Hematopoietic multipotent progenitor cell treated with erythropoietin and hydrocortisone succinate and interleukin-3 and kit ligand, for 8 days (in vitro differentiated cells): ENCODE measurements at places on chromosomes 5 and 9.

GRCh38 chr5:136200761-136201160 lies 7.8 kb upstream of the SMIM32 start:
- no peak for DNase-seq

DNA sequence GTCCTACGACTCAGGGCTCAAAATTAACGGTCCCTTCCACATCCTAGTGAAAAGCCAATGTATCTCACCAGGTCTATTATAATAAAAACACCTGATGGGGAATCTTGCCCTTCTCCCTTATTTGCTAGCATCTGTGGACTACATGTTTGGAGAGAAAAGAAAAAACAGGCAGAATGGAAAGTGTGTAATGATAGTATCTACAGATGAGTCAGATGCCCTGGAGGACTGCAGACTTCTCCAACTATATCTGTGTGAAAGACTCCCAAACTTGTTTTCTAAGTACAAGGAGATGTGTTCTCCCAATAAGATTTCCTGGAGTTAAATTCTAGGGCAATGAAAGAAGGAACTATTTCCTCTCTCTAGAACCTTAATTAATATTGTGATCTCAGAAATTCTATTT lies 66.0 kb downstream of the FOXB2 start:
- no peak for DNase-seq

GRCh38 chr9:35569206-35569605 lies 35.9 kb upstream of the TESK1 start:
- DNase-seq, result no peak

DNA sequence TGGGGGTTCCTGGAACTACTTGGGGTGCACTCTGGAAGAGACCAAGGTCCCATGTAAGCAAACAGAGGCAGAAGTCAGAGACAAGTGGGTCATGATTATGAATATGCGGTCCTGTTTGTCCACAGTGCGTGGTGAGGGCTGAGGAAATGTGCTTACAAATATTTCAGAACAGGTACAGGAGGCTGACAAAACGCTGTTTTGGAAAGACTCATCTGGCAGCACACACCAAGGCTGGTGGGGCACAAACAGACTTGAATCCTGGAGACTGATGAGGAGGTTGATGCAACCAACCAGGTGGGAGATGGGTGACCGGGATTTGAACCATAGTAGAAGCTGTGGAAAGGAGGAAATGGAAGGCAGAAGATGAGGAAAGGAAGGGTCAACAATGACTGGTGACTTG lies 83.8 kb downstream of the ADRB2 start:
- no peak for DNase-seq

GRCh38 chr5:53971131-53971530 lies 339.2 kb downstream of the ARL15 start:
- DNase-seq, result no peak

GRCh38 chr9:121196389-121196788 lies 5.3 kb downstream of the RAB14 start:
- DNase-seq, result peak; percentile 57

DNA sequence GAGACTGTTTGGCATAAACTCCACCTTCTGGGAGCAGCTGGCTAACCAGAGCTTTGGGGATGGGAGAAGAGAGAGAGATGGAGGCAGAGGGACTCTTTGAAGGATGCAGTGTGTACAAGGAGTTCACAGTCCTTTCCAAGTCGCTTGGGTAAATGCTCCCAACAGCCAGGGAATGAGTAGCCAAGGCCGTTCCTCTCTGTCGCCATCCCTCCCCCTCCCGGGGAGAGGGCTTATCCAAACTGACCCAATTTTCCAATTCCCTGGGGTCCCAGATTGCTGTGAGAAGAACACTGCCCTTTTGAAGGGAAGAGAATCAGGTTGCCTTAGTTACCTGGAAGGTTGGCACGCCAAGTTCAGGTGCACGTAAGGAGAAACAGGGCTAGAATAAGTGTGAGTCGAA lies 7.9 kb downstream of the WWC1 start:
- no peak for DNase-seq

- no peak for DNase-seq
These were observed 114.1 kb downstream of the BRINP1 start for GRCh38 chr9:119255116-119255515.

GRCh38 chr9:7011395-7012067 lies 253.8 kb downstream of the KDM4C start:
- peak; percentile 13 for DNase-seq

GRCh38 chr5:77012601-77013000 lies 17.6 kb upstream of the AGGF1 start:
- DNase-seq, result no peak

- DNase-seq, result no peak
These were observed 112.4 kb upstream of the CTSL start for GRCh38 chr9:87613265-87614111.

GRCh38 chr9:114811301-114811700 lies 5.5 kb upstream of the TNFSF15 start:
- no peak for DNase-seq
